Astrocyte (in vitro differentiated cells and primary cell): ENCODE measurements at places on chromosomes 2 and 18.
A peak's percentile ranks its signal among the peaks of the same experiment; 100 is the strongest.

DNA sequence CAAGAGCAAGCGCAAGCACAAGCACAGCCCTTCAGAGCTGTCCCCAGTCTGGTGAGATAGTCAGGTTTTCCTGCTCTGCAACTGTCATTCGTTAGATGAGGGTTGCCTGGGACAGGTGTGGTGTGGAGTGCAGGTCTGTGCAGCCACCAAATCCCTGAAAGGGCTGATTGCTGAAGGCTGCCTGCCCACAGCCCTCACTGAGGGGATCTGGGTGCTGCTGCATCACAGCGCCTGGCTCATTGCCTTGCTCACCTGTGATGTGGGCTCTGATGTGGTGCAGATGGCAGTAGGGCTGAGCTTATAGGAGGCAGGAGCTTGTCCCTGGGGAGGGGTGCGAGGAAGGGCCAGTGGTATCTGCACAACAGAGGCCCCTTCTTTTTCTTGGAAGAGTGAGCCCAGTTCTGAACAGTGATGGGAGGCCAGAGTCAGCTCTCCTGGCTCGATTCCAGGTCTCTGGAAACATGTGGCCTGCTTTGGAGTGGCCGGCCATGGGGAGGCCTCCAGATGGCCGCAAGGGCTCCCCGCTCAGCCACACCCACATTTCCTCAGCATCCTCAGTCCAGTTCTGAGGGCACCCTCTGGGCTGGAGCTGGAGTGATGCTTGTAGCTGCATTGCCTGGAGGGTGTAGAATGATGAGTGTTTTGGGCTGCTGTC is 11.4 kb downstream of the UBE2F start:
- DNase-seq = no peak

- DNase-seq = no peak
Observed at GRCh38 chr2:136221026-136221425, 103.1 kb upstream of the CXCR4 start.

DNA sequence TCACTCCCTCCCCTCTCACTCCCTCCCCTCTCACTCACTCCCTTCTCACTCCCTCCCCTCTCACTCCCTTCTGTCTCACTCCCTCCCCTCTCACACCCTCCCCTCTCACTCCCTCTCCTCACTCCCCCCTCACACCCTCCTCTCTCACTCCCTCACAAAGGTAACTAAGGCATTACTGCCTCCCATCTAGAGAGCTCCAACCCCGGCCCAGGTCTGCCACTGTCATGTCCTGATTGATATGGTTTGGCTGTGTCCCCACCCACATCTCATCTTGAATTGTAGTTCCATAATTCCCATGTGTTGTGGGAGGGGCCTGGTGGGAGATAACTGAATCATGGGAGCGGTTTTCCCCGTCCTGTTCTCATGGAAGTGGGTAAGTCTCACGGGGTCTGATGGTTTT is 359.9 kb upstream of the MYT1L start:
- no peak for DNase-seq

- DNase-seq = no peak
Observed at GRCh38 chr2:28761420-28761819, 9.8 kb downstream of the PPP1CB start.

GRCh38 chr2:9836517-9836916 is 6.8 kb upstream of the TAF1B start:
- no peak for DNase-seq

DNA sequence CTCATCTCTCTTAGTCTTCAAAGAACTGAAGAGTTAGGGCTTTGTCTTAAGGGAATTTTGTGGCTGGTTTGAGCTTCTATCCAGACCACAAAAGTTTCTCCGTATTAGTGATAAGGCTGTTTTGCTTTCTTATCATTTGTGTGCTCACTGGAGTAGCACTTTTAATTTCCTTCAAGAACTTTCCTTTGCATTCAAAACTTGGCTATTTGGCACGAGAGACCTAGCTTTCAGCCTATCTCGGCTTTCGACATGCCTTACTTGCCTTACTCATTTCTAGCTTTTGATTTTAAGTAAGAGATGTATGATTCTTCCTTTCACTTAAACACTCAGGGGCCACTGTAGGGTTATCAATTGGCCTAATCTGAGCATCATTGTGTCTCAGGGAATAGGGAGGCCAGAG is 29.9 kb downstream of the HDHD2 start:
- peak; percentile 30 for DNase-seq

DNA sequence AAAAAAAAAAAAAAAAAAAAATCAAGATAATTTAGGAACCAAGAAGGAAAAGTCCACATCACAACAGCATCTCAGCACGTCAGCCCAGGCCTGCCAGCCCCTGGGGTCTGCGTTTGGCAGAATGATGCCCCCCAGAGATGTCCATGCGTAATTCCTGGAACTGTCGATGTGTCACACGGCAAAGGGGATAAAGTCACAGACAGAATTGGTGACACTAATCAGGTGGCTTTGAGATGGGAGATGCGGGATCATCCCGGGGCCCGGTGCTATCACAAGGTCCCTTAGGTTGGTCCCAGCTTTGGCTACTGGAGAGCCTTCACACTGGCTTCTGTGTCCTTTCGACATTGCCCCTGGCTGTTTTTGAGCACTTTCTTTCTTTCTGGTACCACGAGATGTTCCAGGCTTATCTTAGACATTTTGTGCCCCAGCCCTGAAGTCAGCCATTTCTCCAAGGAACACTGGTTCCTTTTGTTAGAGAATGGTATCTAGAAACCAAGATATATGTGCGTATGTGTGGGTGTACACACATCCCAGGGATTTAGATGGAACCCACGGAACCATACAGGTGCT is 20.7 kb downstream of the RAMP1 start:
- no peak for DNase-seq

DNA sequence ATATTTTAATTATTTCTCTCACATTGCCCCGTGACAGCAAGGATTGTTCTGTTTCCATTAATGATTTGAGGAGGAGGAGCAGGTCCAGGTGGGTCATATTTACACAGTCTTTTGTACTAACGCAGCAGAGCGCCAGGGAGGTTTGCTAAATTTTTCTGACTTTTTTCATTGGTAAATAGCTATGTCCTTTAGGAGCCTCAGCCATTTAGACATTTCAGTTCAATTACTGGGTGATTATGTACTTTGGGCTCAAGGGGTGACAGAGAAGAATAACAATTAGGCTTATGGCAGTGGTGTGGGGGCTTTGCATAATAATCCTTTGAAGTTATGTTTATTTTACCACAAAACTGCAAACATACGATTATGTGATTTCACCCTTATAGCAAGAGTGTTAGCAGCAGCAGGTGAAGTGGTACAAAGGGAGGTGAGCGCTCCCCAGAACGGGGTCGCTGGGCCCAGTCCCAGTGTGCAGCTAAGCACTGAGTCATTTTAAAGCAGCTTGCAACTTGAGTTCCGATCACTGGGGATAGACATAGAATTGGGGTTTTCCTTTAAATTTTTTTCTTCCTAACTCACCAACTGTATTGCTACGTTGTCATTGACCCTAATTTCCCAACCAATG is 80.3 kb downstream of the TSHZ1 start:
- no peak for DNase-seq

DNA sequence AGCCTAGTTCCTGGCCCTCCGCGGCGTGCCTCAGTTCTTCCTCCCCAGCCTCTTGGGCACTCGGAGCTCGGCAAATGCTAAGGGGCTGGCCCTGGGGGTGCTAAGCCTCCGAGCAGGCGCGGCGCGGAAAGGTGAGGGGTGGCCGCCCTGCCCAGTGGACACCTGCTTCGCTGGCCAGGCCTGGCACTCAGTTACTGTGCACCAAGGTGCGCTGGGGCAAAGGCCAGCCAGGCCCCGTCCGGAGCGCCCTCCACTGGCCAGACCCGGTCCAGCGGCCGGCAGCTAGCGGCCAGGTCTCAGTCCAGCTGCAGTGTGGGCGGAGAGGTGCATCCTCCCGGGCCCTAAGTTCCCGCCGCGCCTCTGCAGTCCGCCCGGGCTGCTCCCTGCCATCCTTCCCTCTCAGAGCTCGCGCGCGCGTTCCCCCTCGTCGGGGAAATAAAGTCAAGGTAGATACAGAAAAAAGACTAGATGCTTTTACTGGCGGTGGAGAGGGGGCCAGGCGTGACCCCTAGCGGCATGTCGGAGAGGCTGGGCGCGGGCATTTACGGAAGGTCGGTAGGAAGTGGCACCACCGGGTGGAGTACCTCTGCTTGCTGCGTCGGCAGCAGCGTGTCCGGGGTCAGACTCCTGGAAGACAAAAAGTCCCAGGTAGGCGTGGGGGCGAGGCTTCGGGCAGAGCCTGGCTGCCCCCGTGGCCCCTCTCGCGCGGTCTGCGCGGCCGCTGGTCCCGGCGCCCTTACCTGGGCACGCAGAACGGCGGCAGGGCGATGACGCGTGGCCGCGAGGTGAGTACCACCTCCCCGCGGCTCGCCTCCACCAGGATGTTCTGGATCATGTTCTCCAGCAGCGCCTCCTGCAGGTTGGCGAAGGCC is 9.4 kb upstream of the CRYBA2 start:
- no peak for DNase-seq

DNA sequence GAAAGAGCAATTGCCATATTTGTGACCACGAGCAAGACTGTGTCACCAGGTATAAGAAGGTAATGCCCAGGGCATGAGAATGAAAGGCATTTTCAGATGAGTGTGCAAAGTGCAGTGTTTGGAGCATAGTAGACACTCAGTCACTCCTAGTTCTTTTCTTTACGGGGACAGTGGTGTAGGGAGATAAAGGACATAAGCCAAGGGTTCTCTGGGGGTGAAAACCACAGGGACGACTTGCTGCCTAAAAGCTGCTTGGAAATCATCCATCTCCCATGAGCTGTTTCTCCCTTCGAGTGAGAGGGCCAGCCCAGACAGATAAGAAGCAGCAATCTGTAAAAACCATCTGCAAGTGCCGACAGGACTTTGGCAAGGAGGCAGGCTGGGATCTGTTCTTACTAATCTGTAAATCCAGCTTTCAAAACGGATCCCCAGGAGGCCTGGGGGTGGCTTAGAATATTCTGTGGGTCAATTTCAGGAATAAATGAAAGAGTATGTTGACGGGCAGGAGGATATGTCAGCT is 221.6 kb downstream of the LPIN1 start:
- peak; percentile 82 for DNase-seq

- no peak for DNase-seq
Observed at GRCh38 chr2:120875431-120875830, 139.8 kb downstream of the GLI2 start.

DNA sequence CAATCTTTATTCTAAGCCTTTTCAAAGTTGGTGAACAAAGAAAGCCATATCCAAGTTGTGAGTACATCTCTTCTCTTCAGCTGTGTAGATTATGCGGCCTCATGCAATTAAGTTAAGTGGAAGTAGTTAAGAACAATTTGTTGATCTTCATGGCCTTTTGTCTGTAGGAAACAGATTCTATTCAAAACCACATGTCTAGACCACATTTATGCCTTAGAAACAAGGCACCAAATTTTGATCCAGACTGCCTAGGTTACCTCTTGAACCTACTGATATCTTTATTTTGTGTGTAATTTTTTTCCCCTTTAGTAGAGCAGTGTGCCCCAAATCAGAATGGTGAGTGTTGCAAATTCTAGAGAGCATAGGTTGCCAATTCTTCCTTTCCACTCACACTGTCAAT is 101.6 kb upstream of the CERS6 start:
- DNase-seq = no peak

DNA sequence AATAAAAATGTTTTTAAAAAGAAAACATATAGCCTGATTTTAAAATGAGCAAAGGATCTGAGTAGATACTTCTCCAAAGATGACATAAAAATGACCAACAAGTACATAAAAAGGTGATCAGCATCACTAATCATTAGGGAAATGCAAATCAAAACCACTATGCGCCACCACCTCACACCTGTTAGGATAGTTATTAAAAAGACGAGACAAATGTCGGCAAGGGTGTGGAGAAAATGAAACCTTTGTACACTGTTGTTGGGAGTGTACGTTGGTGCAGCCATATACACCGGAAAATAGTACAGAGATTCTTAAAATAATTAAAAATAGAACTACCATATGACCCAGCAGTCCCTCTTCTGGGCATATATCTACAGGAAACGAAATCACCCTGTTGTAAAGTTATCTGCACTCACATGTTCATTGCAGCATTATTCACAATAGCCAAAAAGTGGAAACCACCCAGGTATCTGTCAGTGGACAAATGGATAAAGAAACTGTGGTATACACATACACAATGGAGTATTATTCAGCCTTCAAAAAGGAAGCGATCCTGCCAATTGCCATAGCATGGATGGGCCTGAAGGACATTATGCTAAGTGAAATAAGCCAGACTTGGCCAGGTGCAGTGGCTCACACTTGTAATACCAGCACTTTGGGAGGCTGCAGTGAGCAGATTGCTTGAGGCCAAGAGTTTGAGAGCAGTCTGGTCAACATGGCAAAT is 91.6 kb downstream of the PRKRA start:
- no peak for DNase-seq

DNA sequence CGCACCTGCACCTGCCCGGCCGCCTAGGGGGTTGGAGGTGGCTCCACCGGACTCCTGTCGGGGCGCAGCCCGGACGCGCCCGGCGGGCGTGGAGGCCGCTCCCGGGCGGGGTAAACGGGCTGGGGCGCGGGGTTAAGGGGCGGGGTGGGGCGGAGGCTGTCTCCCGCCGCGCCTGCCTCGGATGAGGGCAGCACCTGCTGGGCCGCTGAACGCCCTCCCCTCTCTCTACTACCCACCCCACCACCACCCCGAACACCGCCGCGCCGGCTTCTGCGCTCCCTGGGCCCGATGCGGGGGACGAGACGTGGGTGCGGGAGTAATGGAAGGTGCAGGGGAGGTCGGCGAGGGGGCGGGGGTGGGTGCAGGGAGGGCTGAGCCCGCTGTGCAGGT is 224.8 kb upstream of the ID2 start:
- DNase-seq = no peak

GRCh38 chr2:26978061-26978596 is 7.7 kb downstream of the MAPRE3 start:
- peak; percentile 69 for DNase-seq

DNA sequence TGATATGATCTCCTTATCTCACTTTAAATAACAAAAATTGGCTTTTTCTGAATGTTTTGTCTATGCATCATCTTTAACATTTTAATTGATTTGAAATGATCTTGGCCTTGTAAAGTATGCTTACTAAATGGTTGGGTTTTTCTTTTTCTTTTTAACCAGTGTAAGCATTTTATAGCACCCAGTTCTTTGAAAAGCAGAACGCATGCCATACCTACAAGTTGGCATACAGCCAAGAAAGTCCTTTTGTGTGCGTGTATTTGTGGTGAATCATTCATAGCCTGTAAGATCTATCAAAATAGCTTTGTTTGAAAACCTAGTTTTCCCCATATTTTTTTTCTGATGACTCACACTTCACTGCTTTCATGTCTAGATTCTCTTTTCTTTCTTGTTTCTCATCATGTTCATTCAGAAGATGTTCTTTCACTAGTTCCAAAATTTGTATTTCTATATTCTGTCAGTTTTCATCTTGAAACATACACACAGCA is 4.1 kb upstream of the VRK2 start:
- DNase-seq = peak; percentile 93

DNA sequence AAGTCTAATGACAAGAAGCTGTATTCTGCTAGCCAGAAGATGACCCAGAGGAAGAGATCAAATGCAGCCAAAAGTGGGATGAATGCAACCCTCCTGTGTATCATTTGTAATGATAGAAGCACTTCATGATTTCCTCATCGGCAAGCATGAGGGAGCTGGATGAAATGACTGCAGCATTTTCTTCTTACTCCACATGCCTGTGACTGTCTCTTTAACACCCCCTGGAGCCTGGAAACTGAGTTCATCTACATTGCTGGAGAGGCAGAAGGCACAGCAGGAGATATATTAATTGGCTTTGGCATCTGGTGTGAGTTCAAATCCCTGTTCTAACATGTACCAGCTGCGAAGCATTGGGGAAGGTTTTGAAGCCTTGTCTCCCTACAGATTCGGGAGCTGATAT is 37.7 kb downstream of the ID2 start:
- no peak for DNase-seq

- DNase-seq = no peak
Observed at GRCh38 chr2:175175896-175176295, 5.6 kb downstream of the ATP5MC3 start.
